ENCODE measurements at places on chromosomes 6 and 20.

DNA sequence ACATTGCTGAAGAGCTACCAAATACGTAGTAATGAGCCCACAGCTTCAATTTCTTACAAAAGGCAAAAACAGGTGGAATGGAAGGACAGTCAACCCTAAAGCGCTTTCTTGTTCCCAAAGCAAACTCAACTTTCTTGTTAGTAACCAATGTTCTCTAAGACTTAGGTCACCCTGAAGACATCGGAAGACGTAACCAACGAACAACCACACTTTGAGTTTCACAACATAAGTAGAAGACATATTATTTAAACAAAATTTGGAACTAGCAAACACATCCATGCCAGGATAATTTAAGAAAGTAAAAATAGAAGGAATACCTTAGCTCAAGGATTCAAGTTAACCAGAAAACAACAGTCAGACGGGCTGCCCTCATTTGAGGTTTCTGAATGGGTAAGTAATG is 51.0 kb downstream of the CNKSR3 start:
- DNase-seq: no peak

- no peak for DNase-seq
Observed at GRCh38 chr6:22530506-22530905, 38.9 kb upstream of the HDGFL1 start.

- no peak for DNase-seq
Observed at GRCh38 chr6:108454356-108454755, 106.4 kb upstream of the FOXO3 start.

DNA sequence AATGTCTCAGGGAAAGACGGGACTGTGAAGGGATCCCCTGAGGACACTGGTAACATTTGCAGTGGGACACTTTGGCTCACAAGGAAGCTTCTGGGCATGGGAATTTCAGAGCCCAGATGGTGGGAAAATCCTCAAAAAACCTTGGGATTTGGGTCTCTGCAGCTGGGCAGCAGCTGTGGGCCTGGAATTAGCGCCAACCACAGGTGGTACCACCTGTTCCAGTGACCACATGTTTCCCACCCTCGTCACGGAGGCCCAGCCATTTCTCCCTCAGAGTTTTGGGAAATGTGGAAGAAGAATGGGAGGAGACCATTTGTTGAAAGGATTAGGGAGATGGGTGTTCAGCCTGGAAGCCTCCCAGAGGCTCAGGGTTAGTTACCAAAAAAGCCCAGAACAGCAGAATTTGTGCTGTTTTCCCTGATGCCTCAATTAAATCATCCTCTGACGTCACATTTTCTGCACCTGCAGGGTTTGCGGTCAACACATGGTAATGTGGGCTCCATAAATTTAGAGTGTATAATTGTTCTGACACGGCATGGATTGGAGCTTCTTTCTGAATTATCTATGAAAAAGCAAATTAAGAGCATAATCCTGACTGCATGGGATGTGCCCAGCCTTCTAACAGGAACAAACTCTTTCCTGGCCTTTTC is 34.4 kb downstream of the EDN3 start:
- DNase-seq: no peak

DNA sequence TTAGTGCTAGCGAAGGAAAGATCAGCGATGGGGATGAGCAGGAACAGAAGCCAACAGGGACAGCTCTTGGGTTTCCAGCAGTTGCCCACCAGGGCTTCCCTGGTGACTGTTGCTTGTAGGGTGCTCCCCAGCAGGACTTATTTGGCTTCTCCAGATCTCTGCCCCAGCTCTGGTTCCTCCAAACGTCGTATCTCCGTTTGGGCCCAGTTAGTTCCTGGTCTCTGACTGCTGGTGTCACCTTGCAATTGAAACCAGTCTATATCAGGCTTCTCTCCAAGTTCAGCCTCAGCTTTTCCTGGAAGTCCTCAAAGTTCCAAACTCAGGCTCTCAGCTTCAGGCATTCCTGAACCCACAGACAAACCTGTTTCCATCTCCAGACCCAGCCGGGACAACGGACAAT is 70.8 kb upstream of the NXT1 start:
- DNase-seq: no peak

DNA sequence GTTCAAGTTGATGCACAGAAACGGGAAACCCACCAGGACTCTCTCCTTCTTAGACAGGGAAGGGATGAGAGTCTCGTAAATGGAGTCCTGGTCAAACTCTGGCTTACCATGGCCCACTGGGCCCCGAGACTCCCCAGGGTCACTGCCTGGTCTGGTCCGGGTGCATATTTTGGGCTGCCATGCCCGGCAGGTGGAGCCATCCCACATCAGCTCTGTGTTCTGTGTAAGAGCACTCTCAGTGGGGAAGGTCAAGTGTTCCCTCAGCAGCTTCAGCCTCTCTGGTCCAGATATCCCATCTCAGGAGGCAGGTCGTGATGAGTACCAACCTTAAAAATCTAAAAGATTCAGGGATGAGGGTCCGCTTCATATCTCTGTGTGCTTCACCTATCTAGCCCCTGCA is 138.8 kb downstream of the EDN3 start:
- no peak for DNase-seq

DNA sequence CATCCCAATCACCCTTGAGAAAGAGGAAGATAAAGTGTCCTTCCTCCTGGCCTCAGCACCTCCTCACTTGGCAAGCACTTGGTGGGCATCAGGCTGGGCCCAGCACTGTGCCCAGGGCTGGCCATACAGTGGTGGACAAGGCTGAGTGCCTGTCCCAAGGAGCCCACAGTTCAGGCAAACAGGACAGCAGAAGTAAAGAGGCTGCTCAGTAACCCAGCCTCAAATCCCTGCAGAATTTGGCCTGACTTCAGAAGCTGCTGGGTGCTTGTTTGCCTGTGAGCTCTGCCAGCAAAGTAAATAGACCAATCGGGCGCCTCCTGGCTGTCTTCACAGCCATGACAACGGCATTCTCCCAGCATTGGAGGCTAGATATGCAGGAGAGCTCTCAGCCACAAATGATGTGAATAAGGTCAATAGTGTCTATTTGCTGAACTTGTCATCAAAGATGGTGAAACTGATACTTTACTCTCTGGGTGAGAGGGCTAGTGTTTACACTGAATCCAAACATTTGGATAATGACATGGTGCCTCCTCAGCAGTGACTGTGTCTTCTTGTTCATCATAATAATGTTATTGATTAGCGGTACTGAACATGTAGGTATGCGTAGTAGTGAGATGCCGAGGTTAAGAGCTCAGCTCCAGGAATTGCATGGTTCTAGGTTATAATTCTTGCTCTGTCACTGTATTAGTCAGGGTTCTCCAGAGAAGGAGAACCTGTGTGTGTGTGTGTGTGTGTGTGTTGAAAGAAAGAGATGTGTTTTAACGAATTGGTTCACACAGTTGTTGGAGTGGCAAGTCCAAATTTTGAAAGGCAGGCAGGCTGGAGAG is 36.9 kb upstream of the FANCE start:
- no peak for DNase-seq

- DNase-seq: no peak
Observed at GRCh38 chr6:7919871-7920270, 9.3 kb upstream of the TXNDC5 start.

GRCh38 chr20:41428285-41428684 is 61.7 kb upstream of the EMILIN3 start:
- DNase-seq: no peak

GRCh38 chr20:42567409-42567808 is 622.3 kb downstream of the PTPRT start:
- no peak for DNase-seq

- no peak for DNase-seq
Observed at GRCh38 chr20:49684335-49684997, 29.2 kb downstream of the B4GALT5 start.

GRCh38 chr6:158808941-158809678 is 10.1 kb downstream of the EZR start:
- no peak for DNase-seq

- DNase-seq: no peak
Observed at GRCh38 chr20:17992224-17992637, 23.4 kb downstream of the MGME1 start.

DNA sequence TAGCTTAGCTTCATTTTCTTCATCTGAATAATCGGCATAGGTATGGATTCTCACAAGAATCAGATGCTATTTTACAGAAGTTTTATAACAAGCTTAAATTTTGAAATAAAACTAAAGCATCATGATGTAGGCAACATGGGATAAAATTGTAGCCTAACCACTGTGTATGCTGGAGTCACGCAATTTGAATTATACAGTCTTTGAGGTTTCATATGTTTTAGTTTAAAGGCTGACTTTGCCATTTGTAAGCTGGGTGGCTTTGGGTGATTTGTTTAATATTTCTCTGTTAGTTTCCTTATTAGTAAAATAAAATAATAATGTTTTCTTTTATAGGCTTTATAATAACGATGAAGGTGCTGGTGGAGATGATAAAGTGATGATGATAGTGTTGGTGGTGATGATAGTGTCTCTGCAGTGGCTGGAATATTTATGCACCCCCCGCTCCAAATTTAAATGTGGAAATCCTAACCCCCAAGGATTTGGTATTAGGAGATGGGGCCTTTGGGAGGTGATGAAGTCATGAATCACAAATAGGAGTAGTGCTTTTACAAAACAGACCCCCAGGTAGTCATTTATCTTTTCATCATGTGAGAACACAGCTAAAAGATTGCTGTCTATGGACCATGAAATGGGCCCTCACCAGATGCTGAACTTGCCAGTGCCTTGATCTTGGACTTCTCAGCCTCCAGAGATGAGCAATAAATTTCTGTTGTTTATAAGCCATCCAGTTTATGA is 42.0 kb downstream of the DOK5 start:
- no peak for DNase-seq

GRCh38 chr20:10662661-10663458 is 10.9 kb downstream of the JAG1 start:
- no peak for DNase-seq

- no peak for DNase-seq
Observed at GRCh38 chr6:132843316-132844035, 29.1 kb downstream of the RPS12 start.

DNA sequence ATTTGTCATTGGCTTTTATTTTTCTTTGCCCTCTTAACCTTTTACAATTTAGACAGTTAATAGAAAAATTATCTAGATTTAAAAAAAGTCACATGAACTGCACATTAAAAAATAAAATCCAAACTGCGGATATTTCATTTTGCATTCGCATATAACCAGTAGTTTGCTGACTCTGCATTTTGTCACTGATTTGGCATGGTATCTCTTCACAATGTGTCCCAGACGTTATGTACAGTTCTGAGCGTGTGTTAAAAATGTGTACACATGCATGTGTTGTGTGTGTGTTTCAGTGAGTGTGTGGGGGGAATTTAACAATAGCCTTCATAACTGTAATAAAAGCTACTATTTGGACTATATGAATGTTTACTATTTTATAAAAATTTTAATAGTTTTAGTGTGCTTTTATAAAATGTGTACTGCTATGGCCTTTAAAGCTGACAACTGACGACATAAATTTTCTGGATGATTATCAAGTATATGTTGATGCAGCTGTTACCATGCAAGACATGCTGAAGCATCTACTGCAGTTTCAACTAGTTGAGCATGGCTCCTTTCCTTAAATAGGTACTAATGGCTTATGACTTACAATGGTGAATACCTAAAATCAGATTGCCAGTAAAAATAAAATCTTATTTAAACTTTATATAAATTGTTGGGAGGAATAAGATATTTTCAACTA is 67.7 kb downstream of the HMGCLL1 start:
- DNase-seq: no peak

DNA sequence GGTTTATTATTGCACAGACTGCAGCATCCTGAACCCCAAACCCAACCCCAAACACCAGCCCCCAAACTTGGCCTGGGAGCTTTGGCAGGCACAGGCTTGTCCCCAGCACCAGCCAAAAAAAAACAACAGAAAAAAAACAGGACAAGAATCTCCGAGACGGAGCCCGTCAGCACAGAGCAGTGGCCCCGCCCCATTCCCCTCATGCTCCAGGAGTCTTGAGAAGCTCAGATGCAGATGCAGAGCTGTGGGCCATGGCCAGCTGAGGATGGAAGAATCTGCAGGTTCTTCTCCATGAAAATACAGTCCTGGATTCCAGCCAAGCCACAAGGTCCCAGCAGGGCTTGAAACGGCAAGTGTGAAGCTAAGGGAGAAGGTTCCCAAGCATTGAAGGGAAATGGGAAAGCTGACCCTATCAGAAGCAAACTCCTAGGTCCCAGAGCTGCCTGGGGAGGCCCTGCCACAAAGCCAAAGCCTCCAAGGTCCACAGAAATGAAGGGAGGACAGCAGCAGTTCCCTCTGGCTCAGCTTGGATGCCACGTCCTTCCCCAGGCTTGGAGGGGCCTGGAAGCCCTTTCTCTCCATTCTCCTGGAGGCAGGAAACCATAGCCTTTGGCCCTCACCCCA is 75.2 kb downstream of the JPH2 start:
- no peak for DNase-seq

- no peak for DNase-seq
Observed at GRCh38 chr6:143747347-143747842, 69.6 kb downstream of the PHACTR2 start.

DNA sequence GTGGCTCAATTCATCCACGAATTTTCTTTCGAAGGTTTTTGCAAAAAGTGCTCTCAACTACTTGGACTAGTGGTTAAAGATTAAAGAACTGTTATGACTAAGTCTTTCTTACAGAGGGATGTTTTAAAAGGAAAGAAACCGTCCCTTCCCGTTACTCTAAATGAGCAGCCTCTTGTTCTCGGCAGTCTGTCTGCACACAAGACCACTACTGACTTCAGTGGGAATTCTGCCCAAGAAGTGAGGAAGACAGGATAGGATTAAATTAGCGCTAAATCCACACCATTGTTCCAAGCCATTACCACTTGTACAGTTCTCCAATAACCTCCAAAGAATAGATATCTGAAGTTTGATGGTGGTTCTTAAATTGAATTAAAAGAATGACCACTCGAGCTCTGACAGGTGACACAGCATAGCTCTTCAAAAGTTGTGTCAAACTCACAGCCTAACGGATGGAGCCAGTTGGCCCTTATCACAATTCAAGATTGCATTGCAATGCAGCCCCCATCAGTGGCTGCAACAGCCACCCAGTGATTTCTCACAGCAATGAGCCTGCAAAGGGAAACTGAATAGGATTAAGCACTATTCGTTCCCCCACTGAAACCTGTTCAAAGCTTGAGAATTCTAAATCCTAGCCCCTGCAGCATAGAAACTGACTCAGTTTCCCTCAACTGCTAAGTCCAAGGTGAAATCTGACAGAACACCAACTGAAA is 1.8 kb downstream of the EPB41L2 start:
- DNase-seq: no peak

DNA sequence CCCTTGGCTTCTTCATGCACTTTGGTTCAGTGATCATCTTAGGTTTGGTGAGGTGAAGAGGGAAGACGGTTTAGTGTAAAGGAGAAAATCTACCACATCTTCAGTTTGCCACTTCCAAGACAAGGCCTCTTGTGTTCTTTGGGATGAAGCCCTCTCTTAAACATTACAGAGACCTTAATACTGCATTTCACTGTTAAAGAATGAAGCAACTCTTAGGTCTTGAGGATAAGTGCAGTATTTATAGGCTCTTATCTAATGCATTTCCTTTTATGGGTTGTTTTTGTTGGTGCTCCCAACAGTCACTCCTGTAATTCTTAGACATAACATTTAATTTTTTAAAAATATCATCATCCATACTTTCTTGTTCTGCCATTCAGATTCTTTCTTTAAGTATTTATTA is 139.9 kb upstream of the LAMP5 start:
- no peak for DNase-seq

- DNase-seq: no peak
Observed at GRCh38 chr6:73610444-73611275, 43.1 kb downstream of the SLC17A5 start.
